ENCODE measurements at places on chromosomes 13 and 19.

GRCh38 chr13:40626561-40626960 is 39.9 kb downstream of the FOXO1 start:
- no peak for DNase-seq

DNA sequence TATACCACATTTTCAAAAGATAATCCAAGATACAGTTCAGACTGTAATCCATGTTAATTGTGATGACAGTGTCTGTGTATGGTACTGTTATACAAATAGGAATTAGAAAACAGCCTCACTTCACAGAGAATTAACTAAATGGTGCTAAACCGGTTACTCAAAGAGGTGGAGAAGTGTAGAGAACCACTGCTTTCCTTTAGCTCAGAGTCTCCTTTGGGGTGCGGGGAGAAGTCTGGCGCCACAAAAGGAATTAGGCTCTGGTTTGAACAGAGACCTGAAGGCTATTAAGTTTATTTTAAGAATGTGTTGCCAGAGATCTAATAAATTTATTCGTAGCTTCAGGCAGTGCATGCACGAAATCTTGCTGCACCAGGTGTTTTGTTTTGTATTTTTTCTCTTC is 65.8 kb downstream of the FREM2 start:
- no peak for DNase-seq

GRCh38 chr13:114089341-114089740 is 43.1 kb downstream of the RASA3 start:
- no peak for DNase-seq

DNA sequence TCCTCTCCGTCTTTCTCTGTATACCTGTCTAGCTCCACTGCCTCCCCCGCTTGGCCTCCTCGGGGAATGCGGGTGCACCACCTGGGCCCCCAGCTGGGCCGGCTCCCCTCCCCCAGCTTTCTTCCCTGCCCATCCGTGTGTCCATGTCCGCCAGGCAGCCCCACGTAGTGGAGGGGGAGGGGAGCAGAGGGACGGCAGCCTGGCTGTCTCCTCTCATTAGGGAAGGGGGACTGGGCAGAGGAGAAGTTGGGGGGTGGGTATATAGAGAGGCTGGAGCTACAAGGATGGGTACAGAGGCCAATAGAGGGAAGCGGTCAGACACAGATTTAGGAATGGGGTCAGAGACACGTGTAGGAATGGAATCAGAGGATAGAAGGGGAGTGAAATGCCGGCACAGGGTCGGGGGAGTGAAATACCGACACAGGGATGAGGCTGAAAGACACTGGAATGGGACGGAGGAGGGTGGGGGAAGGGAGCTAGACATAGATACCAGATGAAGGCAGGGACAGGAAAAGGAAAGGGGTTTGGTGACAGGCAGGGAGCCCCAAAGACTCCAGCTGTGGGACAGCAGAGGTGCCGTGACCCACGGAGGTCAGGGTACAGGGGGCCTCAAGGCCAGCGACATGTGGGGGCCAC is 2.8 kb downstream of the NECTIN2 start:
- DNase-seq = no peak

GRCh38 chr19:52094526-52095130 is 937 bp downstream of the ZNF841 start:
- DNase-seq = no peak

DNA sequence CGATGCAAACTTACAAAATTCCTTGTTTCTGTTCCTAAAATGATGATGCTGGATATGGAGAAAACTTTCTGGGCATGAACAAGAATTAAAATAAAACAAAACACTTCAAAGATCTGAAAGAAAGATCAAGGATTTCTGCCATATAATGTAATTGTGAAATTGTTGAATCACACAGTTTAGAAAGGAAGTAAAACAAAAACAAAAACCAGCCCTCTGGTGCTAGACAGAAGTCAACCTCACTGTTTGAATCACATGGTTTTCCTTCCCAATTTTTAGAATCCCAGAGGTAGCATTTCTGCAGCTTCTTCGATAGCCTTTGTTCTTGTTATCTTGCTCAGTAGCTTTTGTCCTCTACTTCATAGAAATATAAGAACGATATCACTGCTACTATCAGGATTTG is 118.2 kb upstream of the ARGLU1 start:
- DNase-seq = no peak

DNA sequence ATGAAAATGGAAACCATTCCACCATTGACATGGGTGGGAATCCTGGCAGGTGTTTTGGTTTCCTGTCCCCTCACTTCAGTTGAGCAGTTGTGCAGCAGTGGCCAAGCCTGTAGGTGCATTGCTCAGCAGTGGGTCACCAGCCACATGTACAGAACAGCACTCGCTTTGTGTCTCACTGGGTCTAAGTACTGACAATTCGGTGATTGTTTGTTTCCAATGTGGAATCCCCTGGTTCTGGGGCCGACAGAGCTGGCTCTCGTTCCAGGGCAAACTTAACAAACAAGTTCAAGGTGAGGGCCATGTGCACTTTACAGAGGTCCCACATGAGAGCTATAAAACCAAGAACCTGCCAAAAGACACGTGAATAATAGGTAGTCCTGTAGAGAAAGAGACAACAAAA is 54.1 kb upstream of the SPATA13 start:
- DNase-seq = no peak

GRCh38 chr13:42378383-42378780 is 106.4 kb downstream of the AKAP11 start:
- no peak for DNase-seq

GRCh38 chr13:113413898-113414282 is 39.4 kb downstream of the ADPRHL1 start:
- DNase-seq = no peak

- no peak for DNase-seq
Measured at GRCh38 chr19:58547323-58548312, 3.8 kb downstream of the TRIM28 start.

DNA sequence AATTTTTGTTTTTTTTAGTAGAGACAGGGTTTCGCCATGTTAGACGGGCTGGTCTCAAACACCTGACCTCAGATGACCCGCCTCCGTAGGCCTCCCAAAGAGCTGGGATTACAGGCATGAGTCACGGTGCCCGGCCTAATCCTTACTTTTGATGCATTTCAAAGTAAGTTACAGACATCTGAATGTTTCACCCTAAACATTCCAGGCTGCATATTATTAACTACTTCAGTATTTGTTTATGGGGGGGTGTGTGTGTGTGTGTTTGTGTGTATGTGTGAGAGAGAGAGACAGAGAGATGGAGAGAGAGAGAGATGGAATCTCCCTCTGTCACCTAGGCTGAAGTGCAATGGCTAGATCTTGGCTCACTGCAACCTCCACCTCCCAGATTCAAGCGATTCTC is 13.1 kb downstream of the SULT2B1 start:
- DNase-seq = no peak

GRCh38 chr13:73096173-73096572 is 37.4 kb downstream of the KLF5 start:
- DNase-seq = no peak

DNA sequence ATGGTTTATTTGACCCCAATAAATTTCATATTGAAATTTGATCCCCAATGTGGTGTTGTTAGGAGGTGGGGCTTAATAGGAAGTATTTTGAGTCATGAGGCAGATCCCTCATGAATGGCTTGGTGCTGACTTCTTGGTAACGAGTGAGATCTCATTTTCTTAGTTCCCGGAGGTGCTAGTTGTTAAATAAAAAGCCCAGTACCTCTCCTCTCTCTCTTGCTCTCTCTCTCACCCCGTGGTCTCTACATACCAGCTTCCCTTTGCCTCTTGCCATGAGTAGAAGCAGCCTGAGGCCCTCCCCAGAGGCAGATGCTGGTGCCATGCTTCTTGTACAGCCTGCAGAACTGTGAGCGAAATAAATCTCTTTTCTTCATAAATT is 39.4 kb upstream of the KATNAL1 start:
- no peak for DNase-seq

GRCh38 chr19:11028146-11028545 is 61.1 kb upstream of the LDLR start:
- DNase-seq = no peak

DNA sequence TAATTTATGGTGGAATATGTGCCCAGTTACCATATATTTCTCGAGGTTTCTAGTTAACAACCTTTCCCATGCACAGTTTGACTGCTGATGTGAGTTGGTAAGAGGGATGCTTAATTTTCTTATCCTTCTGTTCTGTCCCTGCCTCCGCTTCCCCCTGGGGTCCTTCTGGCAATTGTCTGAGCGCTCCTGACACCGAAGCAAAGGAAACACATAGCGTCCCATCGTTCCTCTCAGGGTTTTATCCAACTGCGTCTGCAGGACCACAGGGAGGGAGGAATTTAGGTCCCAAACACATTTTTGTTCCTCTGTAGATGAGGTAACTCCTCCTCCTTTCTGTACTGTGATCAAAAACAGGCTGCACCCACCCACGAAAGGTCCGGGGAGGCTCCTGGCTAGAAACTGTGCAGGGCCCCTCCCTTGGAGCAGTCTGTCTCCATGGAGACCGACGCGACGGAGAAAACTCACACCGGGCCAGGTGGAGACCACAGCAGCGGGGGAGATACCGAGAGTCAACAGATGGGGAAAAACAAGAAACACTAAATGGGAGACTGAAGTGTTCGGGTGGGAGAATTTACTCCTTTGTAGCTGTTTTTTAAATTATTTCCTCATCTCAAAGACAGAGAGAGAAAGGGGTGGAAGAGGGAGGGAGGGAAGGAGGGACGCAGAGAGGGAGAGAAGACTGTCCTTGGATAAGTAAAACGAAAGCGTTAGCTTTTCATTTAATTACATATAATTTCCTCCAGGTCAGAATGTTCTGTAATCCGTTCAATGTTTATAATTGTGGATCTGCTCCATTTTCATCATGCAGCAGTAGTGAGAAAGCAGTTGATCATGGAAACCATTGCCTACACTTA is 191.8 kb upstream of the NBEA start:
- no peak for DNase-seq

DNA sequence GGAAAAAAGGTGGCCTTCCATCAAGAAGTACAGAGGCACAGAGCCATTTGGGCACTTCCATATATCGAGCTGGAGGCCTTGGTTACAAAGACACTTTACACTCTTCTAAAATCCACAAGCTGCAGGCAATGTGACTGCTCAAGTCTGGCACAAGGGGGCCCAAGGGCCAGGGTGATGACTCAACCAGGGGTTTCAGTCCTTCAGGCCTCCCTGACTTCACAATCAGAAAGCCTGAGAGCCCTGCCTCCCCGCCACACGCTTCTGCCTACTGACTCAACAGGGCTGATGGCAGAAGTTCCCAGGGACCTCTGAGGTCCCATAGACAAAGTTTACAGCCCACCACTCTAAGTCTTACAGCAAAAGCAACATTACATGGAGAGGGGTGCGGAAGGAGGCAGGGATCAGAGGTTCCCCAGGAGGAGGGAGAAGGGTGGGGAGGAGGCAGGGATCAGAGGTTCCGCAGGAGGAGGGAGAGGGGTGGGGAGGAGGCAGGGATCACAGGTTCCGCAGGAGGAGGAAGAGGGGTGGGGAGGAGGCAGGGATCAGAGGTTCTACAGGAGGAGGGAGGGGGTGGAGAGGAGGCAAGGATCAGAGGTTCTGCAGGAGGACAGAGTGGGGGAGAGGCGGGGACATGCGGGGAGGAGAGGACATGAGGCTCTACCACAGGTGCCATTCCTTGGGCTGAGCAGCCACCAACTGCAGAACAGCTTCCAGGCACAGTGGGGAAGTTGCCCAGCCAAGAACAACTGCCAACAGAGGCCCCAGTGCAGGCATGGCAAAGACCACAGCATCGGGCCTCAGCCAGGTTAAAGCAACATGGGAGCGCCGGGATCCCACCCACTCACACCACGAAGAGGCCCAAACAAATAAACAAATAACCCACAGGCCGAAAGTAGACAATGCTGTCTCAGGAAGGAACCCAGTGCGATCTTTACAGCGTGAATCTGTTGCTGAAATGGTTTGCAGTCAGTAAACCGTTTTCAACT is 52.0 kb downstream of the SLC7A1 start:
- DNase-seq = no peak

- DNase-seq = no peak
Measured at GRCh38 chr19:5801796-5802619, 2.9 kb upstream of the NRTN start.

DNA sequence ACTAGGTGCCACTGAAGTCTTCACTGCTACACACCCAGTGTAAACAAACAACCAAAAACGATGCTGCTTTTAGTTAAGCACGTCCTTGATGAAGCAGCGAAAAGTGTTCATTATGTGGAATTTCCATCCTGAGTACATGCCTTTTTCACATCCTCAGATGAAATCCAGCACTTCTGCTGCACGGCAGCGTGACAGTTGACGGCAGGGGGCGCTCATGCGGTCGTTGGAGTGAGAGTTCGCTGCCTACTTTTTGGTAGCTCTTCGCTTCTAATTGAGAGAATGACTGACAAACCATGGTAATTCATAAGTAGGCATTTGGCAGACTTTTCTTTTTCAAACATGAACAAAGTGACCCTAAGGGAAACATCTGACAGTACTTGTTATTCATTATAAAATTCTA is 1124.9 kb downstream of the EFNB2 start:
- no peak for DNase-seq

- no peak for DNase-seq
Measured at GRCh38 chr19:51100601-51101000, 7.6 kb downstream of the CTU1 start.

DNA sequence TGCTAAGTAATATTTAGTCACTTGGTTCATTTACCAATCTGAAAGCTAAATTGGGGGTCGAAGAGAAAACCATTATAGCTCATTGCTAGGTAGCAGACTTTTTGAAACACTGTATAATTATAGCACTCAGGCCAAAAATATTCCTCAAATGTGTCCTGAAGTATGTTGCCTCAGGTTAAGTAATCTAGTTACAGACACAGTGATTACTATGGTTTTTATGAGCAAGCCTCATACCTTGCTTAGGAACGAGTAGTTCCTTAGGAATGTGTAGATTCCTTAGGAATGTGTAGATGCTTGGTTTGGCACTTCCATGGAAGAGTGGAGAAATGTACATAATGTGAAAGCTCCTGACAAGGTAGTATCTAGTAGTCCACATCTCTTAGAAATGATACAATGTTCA is 387.5 kb downstream of the LMO7 start:
- DNase-seq = no peak

DNA sequence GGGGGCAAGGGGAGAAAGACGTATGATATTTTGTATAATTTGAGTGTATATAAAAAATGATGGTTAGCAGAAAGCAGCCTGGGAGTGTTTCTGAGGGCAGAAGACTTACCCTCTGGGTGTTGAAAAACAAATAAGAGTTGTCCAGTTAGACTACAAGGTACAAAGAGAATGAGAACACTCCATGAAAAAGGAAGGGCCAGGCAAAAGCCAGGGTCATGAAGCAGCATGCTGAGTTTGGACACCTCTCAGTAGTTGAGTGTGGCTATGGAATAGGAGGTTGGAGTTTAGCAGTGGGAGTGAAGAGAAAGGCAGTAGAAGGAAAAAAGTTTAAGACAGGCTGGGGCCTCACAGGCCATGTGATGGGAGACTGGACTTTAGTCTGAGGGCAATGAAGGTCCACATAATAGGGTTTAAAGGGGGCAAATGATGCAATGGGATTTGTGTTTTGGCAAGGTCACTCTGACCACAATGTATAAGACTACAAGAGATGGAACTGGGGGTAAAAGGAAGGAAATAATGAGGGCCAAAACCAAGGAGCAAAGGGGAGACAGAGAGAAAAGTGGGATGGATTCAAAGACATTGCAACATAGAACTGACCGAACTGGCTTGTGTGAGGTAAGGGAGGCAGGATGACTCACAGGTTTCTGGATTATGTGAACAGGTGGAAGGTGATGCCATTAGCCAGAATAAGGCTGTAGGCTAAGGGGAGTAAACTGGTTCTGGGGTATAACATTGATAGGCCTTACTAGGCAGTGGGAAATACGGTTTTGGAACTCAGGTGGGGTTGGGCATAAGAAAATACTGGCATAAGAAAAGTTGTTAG is 76.6 kb downstream of the SERP2 start:
- no peak for DNase-seq
